ENCODE measurements at places on chromosomes 16 and 17.

DNA sequence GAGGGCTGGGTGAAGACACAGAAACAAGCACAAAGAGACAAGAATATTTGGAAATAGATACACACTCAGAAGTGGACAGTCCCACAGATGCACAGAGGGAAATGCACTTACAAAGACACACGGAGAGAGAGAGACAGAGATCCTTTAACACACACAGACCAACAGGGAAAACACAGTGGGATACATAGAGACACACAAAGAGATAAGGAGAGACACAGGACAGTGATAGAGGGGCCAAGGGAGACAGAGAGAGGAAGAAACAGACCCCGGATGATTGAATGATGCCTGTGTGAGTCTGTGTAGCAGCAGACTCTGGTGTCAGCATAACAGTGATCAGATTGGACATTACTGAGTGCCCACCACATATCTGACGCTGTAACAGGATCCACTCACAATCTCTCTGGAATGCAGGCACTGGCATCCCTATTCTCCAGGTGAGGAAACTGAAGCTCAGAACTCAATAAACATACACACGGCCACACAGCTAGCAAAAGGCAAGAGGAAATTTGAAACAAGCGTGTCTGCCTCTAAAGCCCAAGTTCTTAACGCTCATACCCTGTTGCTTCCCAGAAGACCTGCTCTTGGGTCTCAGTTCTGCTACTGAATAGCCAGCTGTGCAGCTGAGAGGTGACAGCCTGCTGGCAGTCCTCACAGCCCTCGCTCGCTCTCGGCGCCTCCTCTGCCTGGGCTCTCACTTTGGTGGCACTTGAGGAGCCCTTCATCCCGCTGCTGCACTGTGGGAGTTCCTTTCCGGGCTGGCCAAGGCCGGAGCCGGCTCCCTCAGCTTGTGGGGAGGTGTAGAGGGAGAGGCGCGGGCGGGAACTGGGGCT is 186.3 kb upstream of the NLRP1 start:
- DNase-seq, result no peak

GRCh38 chr16:84641643-84642358 is 6.5 kb upstream of the KLHL36 start:
- no peak for DNase-seq

GRCh38 chr17:39110435-39111136 is 40.9 kb downstream of the PLXDC1 start:
- DNase-seq, result no peak

DNA sequence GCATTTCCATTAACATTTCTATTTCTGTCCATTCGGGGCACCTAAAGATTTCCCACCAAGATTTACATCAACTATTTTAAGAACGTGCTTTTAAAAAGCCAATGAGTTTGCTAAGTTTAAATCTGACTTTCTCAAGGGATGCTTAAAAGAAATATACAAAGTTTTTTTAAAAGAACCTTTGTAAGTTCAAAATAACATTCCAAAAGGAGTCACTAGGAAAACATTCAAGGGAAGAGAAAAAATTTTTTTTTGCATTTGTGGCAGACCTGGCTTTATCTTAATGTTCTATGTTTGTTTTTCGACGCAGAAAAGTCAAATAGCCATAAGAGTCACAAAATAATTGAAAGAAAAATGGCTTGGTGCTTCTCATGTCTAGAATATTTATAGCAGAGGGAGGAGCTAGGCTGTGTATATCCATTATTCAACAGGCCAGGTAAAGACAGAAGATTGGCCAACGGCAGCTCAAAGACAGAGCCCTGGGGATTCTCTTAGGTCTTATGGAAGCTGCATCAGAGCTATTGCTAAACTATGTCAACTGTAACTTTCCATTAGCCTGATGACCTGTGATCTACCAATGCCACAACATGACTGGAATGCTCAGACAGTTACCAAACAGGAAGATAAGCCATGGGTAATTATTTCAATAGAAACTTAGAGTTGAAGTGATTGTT is 37.8 kb upstream of the MYOCD start:
- no peak for DNase-seq
